Activated T-helper 2 cell treated with anti-CD3 and anti-CD28 coated beads, Interferon-gamma antibody, Interleukin-2, Interleukin-4, amounts not matched to agents 10 μg/mL and 5 μg/mL and 100 μg/mL, durations not matched to agents 14 hours and 24 hours and 36 hours (primary cell): ENCODE measurements at places on chromosomes 4 and X.

GRCh38 chr4:55080174-55080865 is 45.1 kb downstream of the KDR start:
- DNase-seq = no peak

DNA sequence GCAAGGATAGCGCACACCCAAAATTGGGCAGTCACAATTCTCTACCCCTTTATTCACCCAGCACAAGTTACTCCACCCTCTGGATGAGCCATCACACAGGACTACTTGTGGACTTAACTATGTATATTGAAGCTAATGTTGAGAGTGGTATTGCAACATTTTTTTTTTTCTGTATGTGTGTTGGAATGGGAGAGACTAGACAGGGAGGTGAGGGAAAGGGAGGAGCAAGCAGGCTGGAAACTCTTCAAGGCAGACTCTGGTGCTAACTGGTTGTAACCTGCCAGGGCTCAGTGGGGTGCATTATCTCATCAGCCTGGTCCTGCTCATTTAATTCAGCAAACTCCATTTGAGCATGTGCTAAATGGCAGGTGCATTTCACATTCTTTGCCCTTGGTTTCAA is 18.4 kb upstream of the CWH43 start:
- DNase-seq = no peak

GRCh38 chr4:149914119-149915115 is 98.8 kb upstream of the IQCM start:
- DNase-seq = no peak

DNA sequence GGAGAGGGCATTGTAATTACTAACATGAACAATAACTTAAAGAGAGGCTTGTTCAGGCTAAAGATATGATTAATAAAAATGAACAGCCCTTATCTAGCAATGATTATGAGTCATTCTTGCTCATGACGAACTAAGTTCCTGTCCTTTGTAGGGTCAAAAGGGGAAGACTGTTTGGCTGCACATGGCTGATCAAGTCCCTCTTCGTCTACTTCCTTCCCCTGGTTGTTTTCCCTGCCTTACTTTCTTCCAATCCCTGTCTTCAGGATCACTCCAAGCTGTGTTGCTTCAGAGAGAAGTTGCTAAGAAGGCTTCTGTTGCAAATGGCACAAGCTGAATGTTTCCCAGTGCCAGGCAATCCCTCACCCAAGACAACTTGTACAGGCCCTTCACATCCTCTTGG is 115.0 kb upstream of the HS3ST1 start:
- no peak for DNase-seq
